ENCODE measurements at places on chromosomes 12 and 14.

- DNase-seq: no peak
Measured at GRCh38 chr14:94445003-94445402, 7.6 kb downstream of the SERPINA11 start.

- DNase-seq: no peak
Measured at GRCh38 chr12:48965298-48965838, 6.2 kb downstream of the WNT10B start.

DNA sequence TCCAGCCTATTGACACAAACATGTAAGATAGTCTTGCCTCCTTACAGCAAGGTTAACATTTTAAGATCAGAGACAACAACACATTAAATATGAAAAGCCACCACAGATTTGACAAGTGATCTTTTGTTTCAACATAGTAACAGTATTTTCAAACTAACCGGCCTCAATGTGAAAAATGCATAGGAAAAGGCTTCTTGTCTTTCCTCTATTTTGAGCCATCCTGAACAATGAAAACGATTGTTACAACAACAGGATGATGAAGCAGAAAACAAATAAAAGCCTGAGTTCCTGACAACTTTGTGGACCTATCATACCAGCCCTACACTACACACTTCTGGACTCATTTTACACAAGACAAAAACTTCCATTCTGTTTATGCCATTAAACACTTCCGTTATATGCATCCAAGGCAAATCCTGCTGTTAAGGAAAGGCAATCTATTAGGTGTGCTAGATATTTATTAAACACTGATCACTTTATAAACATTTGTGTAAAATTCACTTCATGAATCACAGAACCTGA, 37.3 kb downstream of the BAZ1A start:
- no peak for DNase-seq

DNA sequence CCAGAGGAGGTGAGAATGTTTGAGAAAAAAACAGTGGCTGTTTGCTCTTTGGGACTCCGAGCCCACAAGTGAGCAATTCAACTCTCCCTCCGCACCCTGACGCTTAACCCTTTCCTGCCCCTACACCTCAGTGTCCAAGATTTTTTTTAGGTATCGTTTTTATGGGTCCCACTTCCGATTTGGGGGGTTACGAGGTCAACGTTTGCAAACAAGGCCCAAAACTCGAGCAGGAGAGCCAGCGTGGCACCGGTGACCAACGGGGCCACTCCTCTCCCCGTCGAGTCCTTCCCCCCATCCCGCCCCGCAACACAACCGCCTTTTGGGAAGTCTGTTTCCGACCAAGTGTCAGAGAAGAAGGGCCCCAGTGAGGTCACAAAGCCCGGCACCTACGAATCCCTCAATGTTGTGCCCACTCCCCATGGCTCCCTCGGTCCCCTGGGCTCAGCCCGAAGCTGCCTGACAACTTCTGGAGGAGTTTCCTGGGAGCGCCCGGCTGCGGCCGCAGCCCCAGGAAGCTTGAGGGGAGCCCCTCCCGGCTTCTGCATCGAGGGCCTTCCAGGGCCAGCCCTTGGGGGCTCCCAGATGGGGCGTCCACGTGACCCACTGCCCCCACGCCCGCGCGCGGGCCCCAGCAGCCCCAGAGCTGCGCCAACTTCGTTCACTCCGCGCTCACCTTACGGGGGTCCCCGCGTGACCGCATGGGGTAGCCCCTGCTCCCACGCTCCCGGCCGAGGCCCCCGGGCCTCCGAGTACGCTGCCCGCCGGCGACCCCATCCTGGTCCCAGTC, 1.2 kb downstream of the CDK2AP1 start:
- DNase-seq: peak; percentile 79

DNA sequence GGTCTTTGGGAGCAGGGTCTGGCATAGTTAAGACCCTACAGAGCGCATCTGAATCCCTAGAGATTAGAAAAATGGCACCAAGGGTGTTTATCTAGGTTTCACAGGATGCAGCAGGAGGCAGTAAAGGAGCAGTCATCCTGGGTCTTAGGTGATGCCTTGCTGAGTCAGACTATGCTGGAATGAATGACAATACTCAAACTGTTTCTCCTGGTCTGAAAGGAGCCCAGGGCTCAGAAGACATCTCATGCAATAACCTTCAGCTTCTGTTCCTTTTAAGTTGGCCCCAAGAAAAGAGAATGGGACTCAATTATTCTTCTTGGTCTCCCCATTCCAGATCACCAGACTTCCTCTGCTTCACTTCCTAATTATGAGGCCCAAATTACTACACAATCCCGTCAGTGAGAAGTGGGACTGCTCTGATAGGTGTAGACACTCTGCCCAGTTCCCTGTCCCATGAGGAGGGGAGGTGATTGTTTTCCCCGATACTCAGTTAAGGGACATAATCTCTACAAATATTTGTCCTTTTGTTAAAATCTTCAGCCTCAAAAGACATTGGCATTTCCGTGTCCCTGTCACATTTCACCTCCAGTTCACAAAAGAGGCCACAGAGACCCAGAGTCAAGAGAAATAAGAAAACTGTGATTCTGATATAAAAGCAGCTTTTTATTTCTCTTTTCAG, 14.8 kb upstream of the APOF start:
- DNase-seq: no peak

- no peak for DNase-seq
Measured at GRCh38 chr12:106296179-106296877, 6.2 kb upstream of the TCP11L2 start.
